ENCODE measurements at places on chromosomes 1 and 21.

DNA sequence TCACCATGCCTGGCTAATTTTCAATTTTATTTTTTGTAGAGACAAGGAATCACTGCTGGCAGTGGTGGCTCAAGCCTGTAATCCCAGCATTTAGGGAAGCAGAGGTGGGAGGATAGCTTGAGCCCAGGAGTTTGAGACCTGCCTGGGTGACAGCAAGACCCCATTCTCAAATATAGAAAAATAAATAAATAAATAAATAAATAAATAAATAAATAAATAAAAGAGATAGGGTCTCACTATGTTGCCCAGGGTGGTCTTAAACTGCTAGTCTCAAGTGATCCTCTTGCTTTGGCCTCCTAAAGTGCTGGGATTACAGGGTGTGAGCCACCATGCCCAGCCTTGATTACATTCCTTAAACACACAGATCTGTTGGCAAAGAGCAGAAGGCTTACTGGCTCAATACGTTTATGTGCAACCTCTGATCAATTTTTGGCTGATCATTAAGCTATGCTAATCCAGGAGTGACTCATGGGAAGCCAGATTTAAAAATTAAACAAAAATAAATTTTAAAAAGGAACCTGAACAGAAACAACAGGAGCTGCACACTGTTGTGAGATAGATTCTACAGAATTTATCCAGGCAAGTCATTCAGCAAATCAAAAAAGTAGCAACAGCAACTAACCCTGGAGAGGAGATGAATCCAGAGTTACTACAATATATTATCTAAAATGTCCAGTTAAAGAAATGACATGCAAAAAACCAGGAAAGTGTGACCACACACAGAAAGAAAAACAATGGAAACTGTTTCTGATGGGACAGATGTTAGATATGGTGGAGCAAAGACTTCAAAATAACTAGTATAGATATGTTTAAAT, 79.4 kb downstream of the RPE65 start:
- DNase-seq = no peak

DNA sequence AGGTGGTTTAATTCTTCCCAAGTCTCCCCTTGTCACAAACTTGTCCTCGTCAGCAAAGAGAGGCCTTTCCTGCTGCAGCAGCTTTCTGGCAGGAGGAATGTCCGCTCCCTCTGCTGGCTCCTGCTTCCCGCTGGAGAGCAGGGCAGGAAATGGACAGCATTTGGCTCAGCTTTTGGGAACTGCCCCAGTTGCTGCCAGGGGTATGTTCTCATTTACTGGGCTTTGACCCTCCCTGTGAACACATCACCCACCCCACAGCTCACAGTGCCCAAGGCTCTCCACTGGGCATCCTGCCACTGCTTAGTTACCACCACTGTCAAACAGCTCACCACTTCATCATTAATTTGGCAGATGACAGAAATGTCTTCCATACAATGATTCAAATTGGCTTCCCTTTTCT, 75.4 kb downstream of the MRPL37 start:
- no peak for DNase-seq

- DNase-seq = no peak
Measured at GRCh38 chr1:106879538-106879937, 176.9 kb upstream of the PRMT6 start.

GRCh38 chr1:90534116-90534515, 183.0 kb downstream of the BARHL2 start:
- DNase-seq = no peak

GRCh38 chr1:200410566-200410878, 686 bp upstream of the ZNF281 start:
- DNase-seq = peak; percentile 43

DNA sequence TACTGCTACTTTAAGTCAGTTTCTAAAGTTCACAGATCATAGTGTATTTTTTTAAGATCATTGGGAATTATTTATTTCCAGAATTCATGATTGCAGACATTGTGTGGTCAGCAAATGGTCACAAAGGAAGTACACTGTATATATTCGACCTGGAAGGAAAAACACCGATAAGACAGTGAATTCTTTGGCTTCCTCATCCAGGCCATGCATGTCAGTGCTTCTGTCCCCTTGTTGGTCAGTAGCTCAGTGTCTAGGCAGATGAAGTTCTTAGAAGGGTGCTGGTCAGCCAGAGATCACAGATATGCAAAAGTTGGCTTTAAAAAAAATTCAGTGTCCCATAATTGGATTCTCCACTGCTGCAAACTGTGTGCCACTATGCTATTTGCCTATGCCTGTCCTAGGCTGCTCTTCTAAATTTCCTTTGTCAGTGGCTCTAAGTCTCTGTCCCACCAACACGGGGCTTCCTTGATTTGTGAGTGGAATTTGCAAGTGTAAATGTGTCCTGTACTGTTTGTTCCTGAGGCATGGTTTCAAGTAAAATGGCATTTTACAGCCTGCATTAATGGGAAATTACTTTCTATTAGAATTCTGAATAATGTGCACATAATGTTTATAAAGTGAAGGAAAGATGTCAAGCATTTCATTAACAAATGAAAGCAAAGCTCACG, 12.0 kb upstream of the VAMP4 start:
- DNase-seq = no peak

DNA sequence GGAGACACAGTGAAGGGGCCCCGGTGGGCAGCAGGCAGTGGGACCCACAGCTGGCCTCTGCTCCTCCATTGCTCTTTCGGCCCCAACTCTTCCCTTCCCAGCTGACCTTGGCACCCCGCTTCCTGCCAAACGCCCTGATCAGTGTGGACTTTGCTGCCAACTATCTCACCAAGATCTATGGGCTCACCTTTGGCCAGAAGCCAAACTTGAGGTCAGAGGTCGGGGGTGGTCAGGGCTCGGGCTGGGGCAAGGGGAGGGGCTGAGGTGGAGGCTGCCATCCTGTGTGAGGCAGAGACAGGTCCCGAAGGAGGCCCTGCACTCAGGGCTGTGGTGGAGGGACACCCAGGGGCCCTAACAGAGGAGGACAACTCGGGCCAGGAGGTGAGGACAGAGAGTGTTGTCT, 13.7 kb downstream of the PODN start:
- DNase-seq = no peak

- no peak for DNase-seq
Measured at GRCh38 chr1:92832537-92833114, 786 bp downstream of the RPL5 start.

GRCh38 chr21:38475519-38475918, 22.8 kb downstream of the ERG start:
- no peak for DNase-seq

DNA sequence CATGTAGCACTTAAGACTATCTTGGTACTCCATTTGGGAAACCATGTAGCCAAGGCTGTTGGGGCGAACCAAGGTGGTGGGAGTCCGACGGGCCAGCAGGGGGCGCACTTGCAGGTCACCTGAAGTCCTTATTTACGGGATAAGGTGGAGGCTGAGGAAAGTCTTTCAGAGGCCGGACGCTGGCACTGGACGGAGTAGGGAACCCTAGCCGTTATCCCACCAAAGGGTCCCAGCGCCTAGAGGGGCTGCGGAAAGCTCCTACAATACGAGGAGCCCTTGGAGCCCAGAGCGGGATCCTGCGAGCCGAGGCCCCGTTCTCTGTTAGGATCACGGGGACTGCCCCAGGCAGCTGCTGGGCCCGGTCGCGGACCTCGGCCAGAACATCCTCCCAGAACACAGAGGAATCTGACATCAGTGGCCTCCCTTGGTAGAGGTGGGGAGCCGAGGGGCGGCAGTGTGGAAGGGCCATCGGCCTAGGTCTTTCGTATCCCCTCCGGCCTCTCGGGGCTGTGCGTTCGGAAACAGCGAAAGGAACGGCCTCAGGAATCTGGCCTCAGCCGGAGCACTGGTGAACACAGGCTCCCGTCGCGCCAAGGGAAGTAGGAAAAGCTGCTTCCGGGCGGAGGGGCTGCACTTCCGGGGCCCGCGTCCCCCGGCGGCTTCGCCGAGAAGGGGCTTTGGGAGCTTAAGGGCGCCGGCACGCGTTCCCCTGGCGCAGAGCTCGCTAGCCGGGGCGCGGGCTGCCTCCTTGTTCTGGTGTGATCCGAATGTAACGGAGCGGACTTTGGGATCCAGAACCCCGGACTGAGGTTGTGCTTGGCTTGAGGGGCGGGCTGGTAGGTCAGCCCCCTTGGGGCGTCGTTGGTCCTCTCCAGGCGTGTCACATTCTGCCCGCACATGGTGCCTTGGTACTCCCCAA, 29.9 kb upstream of the RPTN start:
- peak; percentile 78 for DNase-seq

GRCh38 chr1:114126261-114127095, 27.2 kb downstream of the SYT6 start:
- peak; percentile 27 for DNase-seq

DNA sequence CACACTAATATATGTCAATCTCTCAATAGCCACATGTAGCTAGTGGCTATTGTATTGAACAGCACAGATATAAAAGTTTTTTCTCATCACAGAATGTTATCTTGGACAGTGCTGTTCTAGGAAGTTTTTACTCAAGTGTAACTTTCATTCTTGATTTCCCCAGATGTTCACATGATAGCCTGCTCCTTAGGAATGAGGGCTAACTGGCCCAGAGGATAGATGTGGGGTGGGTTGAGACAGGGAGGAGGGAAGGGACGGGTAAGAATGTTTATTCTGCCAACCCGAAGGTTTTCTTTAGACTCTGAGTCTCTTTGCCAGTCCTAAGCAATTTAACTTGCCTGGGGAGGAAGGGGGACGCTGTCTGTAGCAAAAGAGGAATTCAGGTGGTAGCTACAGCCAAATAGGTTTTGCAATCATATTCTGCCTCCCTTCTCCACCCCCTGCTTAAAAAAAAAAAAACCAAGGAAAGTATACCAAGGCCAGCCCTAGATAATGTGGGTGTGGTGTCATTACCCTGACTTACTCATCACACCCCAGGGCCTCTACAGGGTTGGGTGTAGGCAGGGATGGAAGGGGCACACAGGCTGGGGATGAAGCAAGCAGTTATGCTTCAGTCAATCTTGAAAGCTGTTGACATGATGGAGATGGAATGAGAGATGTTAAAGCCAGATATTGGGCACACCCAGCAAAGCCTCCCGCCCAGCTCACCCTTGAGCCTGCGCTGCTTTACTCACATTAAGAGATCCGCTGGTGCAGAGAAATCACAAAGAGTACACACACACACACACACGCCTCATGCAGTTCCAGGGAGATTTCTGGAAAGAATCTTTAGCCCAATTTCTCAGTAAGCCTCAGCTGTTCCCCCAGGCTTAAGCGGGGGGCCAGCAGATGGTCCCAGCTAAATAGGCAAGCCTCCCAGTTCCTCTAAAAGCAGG, 59.9 kb downstream of the PLXNA2 start:
- no peak for DNase-seq

DNA sequence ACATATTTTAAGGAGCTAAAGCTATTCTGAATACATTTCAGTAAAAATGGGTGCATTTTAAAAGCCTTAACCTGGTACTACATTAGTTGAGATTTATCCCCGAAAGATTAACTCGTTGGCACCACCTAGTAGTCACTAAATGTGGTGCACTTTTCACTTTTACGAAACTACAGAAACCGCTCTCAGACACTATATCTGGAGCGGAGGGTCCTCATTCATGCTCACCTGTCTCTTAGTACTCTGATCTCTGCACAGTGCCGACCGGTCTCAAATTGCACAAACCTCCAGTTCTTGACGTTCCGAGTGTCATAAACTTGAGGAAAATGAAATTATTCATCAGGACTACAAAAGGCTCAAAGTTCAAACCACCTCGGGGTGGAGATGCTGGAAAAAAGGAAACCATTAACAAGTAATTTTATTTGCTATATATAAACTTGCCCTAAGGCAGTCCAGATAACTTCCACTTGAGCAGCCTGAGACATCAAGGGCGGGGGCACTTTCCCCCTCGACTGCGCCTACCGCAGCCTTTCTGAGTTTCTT, 722 bp downstream of the LZIC start:
- peak; percentile 61 for DNase-seq

GRCh38 chr1:98923667-98924066, 81.0 kb downstream of the PLPPR5 start:
- DNase-seq = no peak

- no peak for DNase-seq
Measured at GRCh38 chr21:37098751-37099150, 25.7 kb downstream of the TTC3 start.

DNA sequence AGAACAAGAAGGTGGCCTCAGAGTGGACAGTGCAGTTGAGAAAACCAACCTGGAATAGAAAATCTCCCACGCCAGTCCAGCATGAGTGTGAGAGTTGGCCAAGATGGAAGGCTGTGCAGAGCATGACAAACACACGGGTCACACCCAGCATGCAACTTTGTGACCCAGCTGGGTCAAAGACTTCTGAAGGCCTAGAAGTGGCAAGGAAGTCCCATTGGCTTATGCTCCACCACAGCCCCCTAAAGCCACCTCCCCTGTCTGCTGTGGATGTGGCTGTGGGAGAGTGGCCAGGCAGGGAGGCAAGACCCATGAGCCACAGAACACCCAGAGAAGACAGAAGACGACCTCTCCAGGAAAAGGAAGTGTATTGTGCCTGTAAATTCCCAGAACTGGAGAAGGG, 13.6 kb downstream of the BATF3 start:
- DNase-seq = no peak

- no peak for DNase-seq
Measured at GRCh38 chr1:206696812-206697585, 12.3 kb downstream of the MAPKAPK2 start.

GRCh38 chr1:175009532-175009931, 9.8 kb downstream of the CACYBP start:
- DNase-seq = no peak

- no peak for DNase-seq
Measured at GRCh38 chr1:222938986-222939385, 124.1 kb downstream of the DISP1 start.

DNA sequence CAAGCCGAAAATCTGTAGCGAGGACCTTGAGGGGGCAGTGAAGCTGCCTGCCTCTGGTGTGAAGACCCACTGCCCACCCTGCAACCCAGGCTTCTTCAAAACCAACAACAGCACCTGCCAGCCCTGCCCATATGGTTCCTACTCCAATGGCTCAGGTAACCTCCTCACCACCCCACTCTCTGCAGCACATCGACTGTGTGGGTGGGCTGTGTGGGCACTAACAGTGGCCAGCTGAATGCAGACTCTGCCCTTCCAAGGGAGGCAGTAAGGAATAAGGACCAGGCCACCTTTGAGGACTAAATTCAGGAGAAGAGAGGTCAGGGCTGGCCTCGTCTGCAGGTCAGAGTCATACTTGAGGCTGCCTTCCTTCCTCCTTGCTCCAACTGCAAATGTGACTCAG, 25.5 kb upstream of the SARS1 start:
- DNase-seq = no peak

GRCh38 chr1:60041783-60042182, 31.8 kb downstream of the C1orf87 start:
- no peak for DNase-seq

DNA sequence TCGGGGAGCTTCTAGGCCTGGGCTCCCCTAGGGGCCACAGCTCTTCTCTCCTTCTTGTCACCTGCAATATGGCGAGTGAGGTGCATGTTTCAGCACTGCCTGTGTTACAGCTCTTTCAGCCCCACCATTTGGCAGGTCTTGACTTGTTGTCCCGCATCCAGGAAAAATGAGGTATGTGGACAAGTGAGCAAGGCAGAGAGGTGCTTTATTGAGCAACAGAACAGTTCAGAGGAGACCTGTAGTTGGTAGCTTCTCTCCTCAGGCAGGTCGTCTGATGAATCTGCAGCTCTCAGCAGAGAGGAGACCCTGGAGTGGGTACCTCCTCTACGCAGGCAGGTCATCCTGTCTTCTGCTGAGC, 208.2 kb upstream of the USP25 start:
- DNase-seq = no peak

GRCh38 chr1:2240270-2241156, 12.4 kb downstream of the SKI start:
- DNase-seq = no peak

- DNase-seq = no peak
Measured at GRCh38 chr1:54361342-54361741, 44.9 kb downstream of the SSBP3 start.

Data from CD4-positive, alpha-beta T cell treated with Interleukin-4 for 1 hour (primary cell).